ENCODE measurements at places on chromosomes 5 and 9.
A peak's percentile ranks its signal among the peaks of the same experiment; 100 is the strongest.

GRCh38 chr5:143350751-143351602 lies 52.5 kb downstream of the NR3C1 start:
- DNase-seq, result peak; percentile 95

GRCh38 chr5:92730486-92730885 lies 850.5 kb downstream of the NR2F1-AS1 start:
- no peak for DNase-seq

GRCh38 chr5:90890180-90890579 lies 331.6 kb downstream of the ADGRV1 start:
- no peak for DNase-seq

DNA sequence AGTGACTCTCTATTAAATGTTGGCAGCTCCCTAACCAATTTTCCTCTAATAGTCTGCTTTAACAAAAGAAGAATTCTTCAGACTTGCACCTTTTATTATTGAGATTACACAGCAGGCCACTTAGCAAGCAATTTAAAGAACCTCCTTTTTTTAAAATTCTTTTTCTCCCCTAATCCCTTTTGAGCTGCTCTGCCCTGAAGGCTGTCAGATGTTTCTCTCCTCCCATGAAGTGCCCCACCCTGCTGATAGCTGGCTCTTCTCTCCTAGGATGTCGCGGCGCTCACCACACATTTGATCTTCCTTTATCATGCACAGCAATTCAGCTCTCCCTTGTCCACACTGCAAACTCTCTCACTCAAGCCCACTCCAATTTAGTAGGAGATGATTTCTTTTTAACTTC lies 1471.1 kb upstream of the ACO1 start:
- DNase-seq, result no peak

DNA sequence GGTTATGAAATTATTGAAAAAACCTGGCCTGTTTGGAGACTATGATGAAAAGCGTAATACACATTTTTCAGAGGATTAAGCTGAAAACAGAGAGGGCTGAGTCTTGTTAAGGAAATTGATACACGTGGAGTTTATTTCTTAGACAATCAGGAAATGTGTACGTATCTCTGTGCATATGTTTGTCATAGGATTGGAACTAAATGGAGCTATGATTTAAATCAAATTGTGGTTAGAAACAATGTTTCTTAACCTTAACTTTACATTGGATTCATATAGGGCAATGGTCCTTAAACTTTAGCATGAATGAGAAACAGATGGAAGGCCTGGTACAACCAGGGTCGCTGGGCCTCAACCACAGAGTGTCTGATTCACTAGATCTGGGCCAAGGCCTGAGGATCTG lies 451.6 kb downstream of the CDH18 start:
- DNase-seq, result no peak

DNA sequence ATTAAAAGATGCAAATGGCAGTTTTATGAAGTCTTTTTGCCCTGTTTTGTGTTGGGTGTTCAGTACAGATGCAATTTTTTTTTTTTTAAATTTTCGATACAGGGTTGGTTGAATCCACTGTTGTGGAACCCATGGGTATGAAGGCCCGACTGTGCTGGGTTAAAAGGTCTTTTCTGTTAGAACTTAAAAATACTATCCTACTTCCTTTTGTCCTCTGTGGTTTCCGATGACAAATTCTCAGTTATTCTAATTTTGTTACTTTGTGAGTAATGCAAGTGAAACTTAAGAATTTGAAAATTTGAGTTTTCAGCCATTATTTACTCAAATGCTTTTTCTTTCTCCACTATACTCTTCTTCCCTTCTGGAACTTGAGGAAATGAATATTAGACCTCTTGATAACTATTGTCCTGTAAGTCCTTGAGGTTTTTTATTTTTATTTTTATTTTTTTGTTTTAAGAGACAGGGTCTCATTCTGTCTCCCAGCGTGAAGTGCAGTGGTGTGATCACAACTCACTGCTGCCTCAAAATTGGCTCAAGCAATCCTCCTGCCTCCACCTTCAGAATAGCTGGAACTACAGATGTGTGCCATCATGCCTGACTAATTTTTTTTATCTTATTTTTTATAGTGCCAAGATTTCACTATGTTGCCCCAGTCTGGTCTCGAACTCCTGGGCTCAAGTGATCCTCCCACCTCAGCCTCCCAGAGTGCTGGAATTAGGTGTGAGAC lies 67.5 kb downstream of the ZCCHC7 start:
- peak; percentile 34 for DNase-seq

GRCh38 chr5:91641730-91642350 lies 258.7 kb upstream of the ARRDC3 start:
- DNase-seq, result peak; percentile 66

GRCh38 chr9:134459164-134459563 lies 132.9 kb downstream of the RXRA start:
- DNase-seq, result no peak

DNA sequence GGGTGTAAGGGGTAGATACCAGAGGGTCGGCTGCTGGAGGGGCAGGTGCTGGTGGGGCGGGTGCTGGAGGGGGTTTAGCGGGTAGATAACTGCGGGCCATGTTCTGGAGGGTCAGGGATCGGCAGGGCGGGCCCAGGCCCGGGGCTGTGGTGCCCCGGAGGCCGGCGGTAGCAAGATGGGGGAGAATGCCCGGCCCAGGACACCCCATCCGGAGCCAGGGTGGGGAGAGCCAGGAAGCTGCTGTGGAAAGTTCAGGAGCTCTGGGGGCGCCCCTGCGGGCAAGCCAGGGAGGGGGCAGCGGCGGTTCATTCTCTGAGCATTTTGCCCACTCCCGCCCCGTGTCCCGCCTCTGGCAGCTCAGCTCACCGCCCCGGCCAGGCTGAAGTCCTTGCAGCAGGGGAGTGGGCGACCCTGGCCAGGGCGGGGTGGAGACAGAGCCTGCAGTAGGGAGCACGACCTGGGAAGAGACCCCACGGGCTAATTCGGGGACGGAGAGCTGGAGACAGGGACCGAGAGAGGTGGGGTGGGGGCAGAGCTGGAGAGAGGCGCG lies 538 bp downstream of the PRRT1B start:
- DNase-seq, result no peak

GRCh38 chr5:2300861-2301574 lies 418.3 kb upstream of the IRX4 start:
- no peak for DNase-seq

DNA sequence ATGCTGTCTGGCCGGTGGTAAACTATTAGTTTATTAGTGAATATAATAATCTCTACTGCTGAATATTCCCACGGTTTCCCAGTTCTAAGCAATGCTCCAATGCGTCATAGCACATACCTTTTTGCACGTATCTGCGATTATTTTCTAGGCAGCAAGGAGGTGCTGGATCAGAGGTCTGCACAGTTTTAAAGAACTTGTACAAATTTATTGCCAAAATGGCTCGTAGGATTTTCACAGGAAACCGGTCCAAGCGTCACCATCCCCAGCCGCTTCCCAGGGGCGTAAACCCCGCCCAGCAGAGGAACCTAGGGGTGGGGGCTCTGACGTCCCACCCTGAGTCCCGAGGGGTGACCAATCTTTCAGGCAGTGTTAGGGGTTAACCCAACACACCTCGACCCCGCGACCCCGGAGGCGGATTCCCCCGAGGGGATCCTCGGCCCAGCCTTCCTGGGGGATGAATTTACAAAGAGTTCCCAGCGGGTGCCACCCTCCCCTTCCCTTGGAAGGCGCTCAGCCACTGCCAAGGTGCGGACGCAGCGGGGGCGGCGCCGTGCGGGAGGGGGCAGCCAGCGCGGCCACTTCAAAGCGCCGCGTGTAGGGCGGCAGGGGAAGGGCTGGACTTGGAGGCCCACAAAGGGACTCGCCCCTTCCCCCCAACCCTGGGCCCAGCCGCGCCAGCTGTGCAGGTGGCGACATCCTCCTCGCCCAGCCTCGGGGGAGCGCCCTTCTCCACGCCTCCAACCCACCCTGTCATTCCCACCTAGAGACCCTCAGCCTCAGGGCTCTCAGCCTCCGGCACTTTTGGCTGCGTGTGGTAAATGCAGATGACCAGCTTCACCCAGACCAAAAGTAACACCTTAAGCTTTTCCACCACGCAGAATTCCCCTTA lies 43.5 kb upstream of the TCF7 start:
- peak; percentile 40 for DNase-seq

DNA sequence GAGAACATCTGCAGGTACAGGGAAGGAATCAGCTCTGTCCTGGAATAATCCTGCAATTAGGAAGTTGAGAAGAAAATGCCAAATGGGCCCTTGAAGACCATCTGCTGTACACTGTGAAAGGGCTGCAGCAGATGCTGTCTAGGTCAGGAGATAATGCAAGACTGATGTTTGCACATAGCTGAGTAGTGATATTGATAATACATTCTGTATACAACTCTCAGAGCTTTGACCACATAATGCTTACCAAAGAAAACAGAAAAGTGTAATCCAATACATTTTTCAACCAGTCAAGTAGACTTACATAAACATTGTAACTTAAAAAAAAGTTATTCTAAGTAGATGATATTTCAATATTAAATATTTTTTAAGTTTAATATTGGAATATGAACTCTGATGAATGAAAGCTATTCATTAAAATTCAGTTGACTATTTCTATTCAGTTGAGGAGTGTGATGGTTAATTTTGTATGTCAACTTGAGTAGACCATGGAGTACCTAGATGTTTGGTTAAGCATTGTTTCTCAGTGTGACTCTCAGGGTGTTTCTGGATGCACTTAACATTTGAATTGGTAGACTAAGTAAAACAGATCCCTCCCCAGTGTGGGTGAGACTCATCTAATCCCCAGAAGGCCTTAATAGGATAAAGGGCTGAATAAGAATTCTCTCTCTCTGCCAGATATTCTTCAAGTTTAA lies 380.1 kb upstream of the PRR16 start:
- no peak for DNase-seq

GRCh38 chr5:156200938-156201787 lies 125.8 kb upstream of the SGCD start:
- peak; percentile 25 for DNase-seq

GRCh38 chr5:181189962-181190710 lies 14.9 kb downstream of the TRIM7 start:
- DNase-seq, result no peak

GRCh38 chr9:131823701-131824146 lies 83.8 kb upstream of the RAPGEF1 start:
- no peak for DNase-seq

- DNase-seq, result no peak
These were observed 3.5 kb upstream of the MPDZ start for GRCh38 chr9:13282998-13283397.

DNA sequence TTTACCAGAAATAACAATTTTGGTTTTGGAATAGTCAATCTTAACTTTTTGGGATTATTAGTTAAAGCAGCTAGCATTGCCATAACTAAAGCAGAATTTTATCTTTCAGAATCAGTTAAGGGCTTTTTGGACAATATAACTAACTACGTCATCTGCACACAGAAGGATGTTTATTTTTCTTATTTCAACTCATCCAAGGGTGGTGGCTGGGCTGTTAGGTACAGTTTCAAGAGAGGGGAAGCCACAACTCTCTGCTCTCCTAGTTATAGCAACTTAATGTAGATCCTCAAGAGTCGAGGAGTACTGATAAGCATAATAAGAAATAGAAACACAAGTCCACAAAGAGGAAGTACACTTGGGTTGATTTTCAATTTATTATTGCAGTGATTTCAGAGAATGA lies 65.6 kb downstream of the ANKRD55 start:
- DNase-seq, result peak; percentile 25

- no peak for DNase-seq
These were observed 29.2 kb downstream of the PCDHGC5 start for GRCh38 chr5:141517880-141518617.

- peak; percentile 42 for DNase-seq
These were observed 103.3 kb upstream of the LHFPL2 start for GRCh38 chr5:78751872-78752271.

DNA sequence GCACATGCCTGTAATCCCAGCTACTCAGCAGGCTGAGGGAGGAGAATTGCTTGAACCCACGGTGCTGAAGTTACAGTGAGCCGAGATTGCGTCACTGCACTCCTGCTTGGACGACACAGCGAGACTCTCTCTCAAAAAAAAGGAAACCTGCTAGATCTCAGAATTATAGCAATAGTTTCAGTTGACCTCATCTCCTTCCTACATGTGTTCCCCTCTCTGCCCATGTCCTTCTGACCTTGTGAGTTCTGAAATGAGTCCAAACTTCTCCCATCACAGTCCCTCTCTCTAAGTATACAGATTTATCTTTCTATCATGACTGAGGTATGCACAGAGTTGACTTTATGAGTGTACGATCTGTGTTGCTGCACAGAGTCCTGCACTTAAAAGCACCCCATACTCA lies 44.6 kb upstream of the SHOC1 start:
- peak; percentile 79 for DNase-seq

DNA sequence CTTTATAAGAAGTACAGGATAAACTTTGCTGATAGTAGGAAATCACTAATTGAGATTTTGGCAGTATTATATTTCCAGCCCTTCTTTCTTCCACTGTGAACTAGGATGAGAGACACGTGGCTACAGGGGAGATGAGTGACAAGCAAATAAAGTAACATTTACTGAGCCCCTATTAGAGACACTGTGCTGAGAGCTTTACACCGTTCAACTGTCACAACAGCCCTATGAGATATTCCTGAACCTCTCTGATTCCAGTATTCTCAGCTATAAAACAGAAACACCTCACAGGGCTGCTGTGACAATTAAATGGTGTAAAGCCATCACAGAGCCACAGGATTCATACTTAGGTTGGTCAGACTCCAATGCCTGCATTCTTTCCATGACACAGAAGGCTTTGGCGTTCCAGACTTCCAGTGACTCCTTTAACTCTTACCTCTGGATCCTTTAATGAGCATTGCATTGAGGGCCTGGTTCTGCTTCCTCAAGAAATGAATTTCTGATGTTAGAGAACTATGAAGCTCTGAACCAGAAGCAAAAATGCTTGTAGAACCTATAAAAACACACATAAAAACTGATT lies 169.0 kb downstream of the CDK5RAP2 start:
- DNase-seq, result no peak

DNA sequence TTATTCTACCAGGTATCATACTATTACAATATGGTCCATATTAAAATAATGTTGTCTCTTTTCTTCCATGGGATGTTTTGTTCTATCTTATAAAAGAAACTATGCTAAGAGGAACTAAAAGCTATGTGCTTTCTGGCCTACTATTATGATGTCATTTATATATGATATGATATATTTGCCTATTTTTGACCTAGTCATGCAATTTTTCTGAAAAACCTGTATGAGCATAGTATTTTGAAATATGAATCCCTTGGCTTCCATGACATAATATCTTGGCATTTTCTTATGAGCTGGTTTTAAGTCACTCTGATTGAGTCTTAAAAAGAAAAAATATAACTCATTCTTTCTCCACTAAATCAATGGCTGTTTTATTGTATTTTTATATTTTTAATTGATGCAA lies 60.7 kb downstream of the MAN2A1 start:
- DNase-seq, result no peak

- no peak for DNase-seq
These were observed 869.4 kb upstream of the CDH6 start for GRCh38 chr5:30324083-30324482.

DNA sequence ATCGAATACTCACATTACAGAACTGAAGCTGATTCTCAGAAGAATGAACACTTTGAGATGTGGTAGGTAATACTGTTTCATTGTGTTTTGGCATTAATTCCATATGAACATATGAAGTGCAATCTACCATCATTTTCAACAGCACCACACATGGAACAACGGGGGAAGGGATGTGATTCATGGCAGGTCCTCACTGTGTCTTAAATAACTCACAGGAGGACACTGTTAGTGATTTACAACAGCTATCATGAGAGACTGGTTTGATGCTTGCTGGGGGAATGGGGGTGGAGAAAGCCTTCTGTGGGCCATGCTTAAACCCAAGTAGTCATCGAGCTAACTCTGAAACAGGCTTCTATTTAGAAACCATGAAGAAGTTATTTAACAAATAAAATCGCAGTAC lies 232.9 kb downstream of the SPOCK1 start:
- DNase-seq, result no peak

- DNase-seq, result no peak
These were observed 2.1 kb upstream of the TRAF1 start for GRCh38 chr9:120928483-120929228.
